ENCODE measurements at places on chromosomes 5 and 9. TPM values are rescaled to one million over a fixed set of nuclear protein-coding genes. Genes with fewer than 3 reads are reported as not detected.

- H3K4me3 ChIP-seq, result peak within 1 kb of the TSS; percentile 21
- H3K4me1 ChIP-seq, result peaks cover 15% of the 10 kb centered on the region
- DNase-seq, result peak; percentile 57
- no peak within 1 kb of the TSS for H3K27ac ChIP-seq
Measured at GRCh38 chr5:147509710-147510651, at the start of gene DPYSL3. Gene DPYSL3, minus strand, starts transcription at chr5:147510068. Its CDS starts 210 bp downstream, at chr5:147509858.

DNA sequence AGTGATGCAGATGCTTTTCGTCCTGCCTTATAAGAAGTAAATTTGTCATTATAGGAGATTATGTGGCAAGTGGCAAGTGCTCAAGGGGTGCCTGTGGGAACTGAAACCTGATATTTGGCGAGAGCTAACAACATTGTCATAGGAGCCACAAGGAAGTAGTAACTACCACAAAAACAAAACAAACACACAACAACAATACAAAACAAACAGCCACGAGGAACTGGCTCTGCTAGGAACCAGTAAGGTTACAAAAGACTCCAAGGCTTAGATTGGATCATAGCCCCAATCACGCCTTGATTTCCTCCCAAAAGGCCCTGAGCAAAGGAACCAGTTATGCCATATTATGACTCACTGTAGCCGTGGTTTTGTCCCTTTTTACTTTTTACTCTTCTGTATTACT, 1045.2 kb downstream of the CDH12 start:
- DNase-seq, result no peak
- no peaks in the 10 kb centered on the region for H3K27me3 ChIP-seq
- no peak overlapping the region for H3K4me3 ChIP-seq
- H3K4me1 ChIP-seq, result no peaks in the 10 kb centered on the region
- no peak overlapping the region for H3K27ac ChIP-seq

DNA sequence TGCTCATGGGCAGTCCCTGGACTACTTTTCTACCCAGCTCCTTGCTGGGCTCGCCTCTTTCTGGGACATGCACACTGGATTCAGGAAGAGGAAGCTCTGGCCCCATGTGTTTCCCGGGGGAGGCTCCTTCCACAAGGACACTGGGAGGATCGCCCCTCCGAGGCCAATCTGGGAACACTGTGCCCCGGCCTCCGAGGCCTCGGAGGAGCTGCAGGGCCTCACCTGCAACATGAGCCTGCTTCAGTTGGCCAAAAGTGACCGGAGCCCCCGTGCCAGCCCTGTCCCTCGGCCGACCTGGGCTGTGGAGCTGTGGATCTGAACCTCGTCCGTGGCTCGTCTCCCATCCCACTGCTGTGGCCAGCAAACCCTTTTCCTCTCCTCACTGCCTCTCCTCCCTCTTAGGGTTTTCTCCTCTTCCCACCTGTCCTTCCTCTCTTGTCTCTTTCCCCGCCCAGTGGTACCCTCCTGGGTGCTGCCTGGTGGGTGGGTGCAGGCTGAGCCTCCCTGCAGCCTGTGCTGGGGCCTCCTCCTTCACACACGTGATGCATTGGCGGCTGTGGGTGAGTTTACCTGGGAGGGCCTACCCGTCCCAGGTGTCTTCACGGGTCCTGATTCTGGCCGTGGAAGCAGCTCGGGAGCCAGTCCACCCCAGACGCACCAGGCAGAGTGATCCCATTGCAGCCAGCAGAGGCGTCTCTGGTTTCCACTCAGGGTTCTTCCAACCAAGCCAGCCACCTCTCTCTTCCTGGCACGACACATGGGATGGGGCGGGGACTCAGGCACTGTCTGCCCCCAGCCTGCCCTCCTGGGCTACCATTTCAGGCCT, 241.8 kb downstream of the CACNA1B start:
- no peaks in the 10 kb centered on the region for H3K36me3 ChIP-seq
- no peaks in the 10 kb centered on the region for H3K4me1 ChIP-seq
- H3K27ac ChIP-seq, result no peak overlapping the region
- no peak for DNase-seq

DNA sequence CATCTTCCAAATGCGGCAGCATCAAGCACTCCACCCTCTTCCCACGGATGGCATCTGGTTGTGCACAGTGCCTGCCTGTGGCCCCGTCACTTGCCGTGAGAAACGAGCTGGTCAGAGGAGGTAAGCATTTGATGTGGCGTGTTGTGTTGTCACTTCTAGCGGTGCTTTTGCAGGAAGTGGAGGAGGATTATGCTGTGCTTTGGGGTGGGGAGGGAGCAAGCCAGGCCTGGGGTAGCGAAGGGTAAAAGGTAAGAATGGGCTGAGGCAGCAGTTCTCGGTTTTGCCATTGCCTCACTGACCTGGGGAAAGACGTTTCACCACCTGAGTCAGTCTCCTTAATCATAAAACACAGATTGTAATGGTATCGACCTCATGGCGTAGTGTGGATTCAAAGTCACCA, 2.3 kb upstream of the POMT1 start:
- no peak for DNase-seq
- no peak overlapping the region for H3K4me3 ChIP-seq
- H3K4me1 ChIP-seq, result peaks cover 32% of the 10 kb centered on the region
- no peaks in the 10 kb centered on the region for H3K27me3 ChIP-seq
- H3K36me3 ChIP-seq, result peaks cover 20% of the 10 kb centered on the region

DNA sequence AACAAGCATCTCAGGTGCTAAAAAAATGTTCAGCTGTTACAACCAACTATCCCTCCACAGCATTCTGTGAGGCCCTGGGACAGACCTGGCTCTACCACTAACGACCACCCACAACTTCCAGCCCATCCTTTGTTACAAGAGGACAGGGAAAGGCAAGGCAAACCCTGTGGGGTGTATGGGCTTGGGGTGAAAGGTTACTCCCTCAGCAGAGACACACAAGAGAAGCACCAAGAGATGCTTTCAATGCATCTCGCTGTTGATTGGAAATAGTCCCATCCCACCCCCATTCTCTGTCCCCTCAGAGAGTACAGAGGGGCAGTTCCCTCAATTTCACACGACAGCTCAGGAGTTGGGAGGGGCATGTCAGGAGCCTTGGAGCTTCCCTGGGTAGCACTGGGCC, 234.1 kb downstream of the CAAP1 start:
- DNase-seq, result no peak
- no peaks in the 10 kb centered on the region for H3K4me1 ChIP-seq
- no peaks in the 10 kb centered on the region for H3K36me3 ChIP-seq
- H3K27ac ChIP-seq, result no peak overlapping the region
- no peaks in the 10 kb centered on the region for H3K27me3 ChIP-seq

DNA sequence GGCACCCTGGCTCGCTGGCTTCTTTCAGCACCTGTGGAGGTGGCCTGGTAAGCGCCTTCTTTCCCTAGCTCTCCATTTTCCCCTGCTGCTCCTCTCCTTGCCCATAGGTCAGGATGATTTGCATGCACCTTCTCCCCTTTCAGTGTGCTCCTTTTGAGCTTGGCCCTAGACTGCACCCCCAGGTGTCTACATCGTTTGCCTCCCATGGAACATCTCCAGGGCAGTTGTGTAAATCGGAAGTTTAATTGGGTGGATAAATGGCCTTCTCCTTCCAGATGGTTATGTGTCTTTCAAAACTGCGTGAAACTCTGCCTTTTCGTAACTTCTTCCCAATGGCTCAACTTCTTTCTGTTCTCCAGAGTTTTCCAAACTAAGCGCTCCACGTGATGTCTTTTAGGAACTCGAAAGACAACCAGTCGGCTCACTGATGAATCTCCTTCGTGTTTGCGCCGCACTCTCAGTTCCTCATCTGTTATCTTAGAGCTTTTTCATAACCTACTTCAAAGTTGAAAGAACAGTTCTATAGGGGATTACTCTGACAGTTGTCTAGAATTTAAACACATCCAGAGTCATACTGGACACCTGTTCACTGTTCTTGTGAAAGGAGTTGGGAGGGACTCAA, 1.7 kb downstream of the ADAMTS19 start:
- peaks cover 5% of the 10 kb centered on the region for H3K4me1 ChIP-seq
- peak overlapping the region; percentile 37 for H3K4me3 ChIP-seq
- no peak overlapping the region for H3K27ac ChIP-seq
- H3K27me3 ChIP-seq, result no peaks in the 10 kb centered on the region
- H3K36me3 ChIP-seq, result no peaks in the 10 kb centered on the region

GRCh38 chr5:27854243-27854852, 816.0 kb upstream of the CDH9 start:
- no peaks in the 10 kb centered on the region for H3K27me3 ChIP-seq
- H3K4me1 ChIP-seq, result no peaks in the 10 kb centered on the region
- H3K36me3 ChIP-seq, result no peaks in the 10 kb centered on the region
- H3K4me3 ChIP-seq, result no peak overlapping the region
- no peak overlapping the region for H3K27ac ChIP-seq
- no peak for DNase-seq

GRCh38 chr5:60125636-60126035, 232.1 kb upstream of the PDE4D start:
- H3K27me3 ChIP-seq, result no peaks in the 10 kb centered on the region
- no peak for DNase-seq
- H3K27ac ChIP-seq, result no peak overlapping the region
- H3K4me1 ChIP-seq, result no peaks in the 10 kb centered on the region
- H3K4me3 ChIP-seq, result no peak overlapping the region

DNA sequence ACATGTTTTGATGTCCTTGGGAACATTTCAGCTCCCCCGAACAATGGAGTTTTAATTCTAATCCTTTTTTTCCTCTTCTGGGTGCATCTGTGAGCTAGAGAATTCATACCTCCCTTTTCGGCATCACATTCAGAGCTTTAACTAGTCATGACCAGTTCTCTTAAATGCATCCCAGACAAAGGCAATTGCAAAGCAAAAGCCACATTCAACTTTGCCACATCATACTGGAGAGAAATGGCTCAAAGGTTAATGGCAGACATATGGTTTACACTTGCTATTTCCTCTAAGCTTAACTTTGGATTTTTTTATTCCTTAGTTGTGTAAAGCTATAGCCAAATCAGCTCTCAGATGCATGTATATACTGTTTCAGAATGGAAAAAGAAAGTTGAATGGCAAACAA, 153.3 kb downstream of the ESM1 start:
- H3K36me3 ChIP-seq, result no peaks in the 10 kb centered on the region
- H3K27me3 ChIP-seq, result no peaks in the 10 kb centered on the region
- H3K27ac ChIP-seq, result no peak overlapping the region
- no peaks in the 10 kb centered on the region for H3K4me1 ChIP-seq
- no peak overlapping the region for H3K4me3 ChIP-seq

DNA sequence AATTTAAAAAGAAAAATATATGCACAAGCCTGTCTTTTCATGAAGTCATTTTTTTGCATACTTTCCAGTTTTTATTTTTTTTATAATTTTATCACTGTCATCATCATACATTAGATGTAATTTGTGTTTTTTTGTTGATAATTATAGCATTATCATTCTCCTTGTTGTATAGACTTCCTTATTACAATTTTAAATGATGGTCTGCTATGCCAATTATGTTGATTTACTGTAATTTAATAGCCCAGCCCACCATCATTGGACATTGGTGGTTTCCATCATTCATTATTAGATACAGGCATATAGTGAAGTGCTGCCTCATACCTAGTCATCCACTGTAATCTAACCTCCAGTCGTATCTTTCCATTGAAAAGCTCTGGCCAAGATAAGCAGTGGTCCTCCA, 3.8 kb upstream of the TJP2 start:
- H3K36me3 ChIP-seq, result no peaks in the 10 kb centered on the region
- peaks cover 33% of the 10 kb centered on the region for H3K4me1 ChIP-seq
- no peaks in the 10 kb centered on the region for H3K27me3 ChIP-seq
- H3K27ac ChIP-seq, result no peak overlapping the region

DNA sequence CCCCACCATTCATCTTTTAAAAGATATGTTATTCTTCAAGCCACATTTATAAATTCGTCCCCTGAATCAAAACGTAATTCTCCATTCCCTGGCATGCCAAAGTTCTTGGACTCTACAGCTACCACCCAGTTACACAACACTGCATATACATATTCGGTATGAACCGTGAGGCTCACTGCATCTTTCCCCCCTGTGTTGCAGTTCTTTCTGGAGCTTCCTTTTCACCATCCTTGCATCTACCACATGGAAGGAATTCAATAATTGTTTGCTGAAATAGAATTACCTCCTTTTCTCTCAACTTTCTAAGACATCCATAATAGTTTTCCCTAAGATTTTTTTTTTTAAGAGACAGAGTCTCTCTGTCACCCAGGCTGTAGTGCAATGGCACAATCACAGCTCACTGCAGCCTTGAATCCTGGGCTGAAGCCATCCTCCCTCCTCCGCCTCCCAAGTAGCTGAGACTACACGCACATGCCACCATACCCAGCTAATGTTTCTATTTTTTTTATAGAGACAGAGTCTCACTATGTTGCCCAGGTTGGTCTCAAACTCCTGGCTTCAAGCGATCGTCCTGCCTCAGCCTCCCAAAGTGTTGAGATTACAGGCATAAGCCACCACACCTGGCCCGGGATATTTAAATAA, 3.3 kb downstream of the LPAR1 start:
- peaks cover 24% of the 10 kb centered on the region for H3K4me1 ChIP-seq
- H3K27ac ChIP-seq, result no peak overlapping the region
- H3K27me3 ChIP-seq, result no peaks in the 10 kb centered on the region
- H3K36me3 ChIP-seq, result no peaks in the 10 kb centered on the region
- no peak overlapping the region for H3K4me3 ChIP-seq

DNA sequence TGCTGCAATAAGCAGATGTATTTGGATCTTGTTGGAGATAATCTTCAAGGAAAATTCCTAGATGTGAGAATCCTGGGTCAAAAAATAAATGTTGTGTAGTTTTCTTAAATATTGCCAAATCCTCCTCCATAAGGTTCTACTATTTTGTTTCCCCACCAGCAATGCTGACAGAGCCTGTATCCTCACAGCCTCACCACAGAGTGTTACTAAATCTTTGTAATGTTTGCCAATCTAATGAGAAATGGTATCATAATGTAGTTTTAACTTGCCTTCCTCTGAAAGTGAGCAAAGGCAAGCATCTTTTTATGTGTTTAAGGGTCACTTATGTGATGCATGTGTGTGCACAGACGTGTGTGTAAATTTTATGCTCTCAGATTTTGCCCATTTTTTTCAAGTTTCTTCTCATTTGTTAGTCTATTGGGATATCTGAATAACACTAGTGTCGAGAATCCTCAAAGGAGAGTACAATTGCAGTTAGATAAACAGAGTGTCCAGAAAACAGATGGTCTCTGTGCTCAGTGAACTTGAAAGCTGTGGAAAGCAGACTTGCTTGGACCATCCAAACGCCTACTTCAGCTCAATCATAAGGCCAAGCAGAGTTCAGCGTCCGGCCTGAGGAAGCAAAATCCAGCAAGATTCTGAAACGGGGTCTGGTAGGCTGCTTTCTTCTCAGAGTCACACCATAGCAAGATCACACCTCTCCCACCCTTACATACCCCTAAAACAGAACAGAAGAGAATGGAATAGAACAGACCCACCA, 35.7 kb upstream of the UGT3A1 start:
- H3K4me1 ChIP-seq, result no peaks in the 10 kb centered on the region
- H3K27ac ChIP-seq, result no peak overlapping the region
- H3K27me3 ChIP-seq, result no peaks in the 10 kb centered on the region
- H3K36me3 ChIP-seq, result no peaks in the 10 kb centered on the region
- no peak overlapping the region for H3K4me3 ChIP-seq
- no peak for DNase-seq

The PCDHA6 gene
- total RNA-seq, result 3.4 TPM

The IFNA14 gene
- not detected for total RNA-seq

The CCNJL gene
- 0.26 TPM for total RNA-seq

The JAKMIP2 gene
- total RNA-seq, result 1.3 TPM

The AGXT2 gene
- not detected for total RNA-seq

The ADGRD2 gene
- not detected for total RNA-seq

The SGCD gene
- 2.6 TPM for total RNA-seq

The CMYA5 gene
- 3.3 TPM for total RNA-seq

The ADAMTSL2 gene
- total RNA-seq, result 21.8 TPM

The NMUR2 gene
- total RNA-seq, result not detected

The FOXD4 gene
- 0.99 TPM for total RNA-seq

The STXBP1 gene
- 39.9 TPM for total RNA-seq

Data from body of pancreas (tissue), 4 donors.